ENCODE measurements at places on chromosomes 7 and 10. TPM values are rescaled to one million over a fixed set of nuclear protein-coding genes. Genes with fewer than 3 reads are reported as not detected.

Gene SFRP4
- total RNA-seq = not detected

Gene MACROH2A2
- total RNA-seq = 2.7 TPM

Gene NOS3
- total RNA-seq = 9.6 TPM

Gene SPDYE2
- 0.21 TPM for total RNA-seq

Gene SPDYE18
- 0.60 TPM for total RNA-seq

Gene HOXA4
- not detected for total RNA-seq

Gene ATXN7L1
- 45.7 TPM for total RNA-seq

Gene PRSS37
- total RNA-seq = not detected

Gene HKDC1
- total RNA-seq = 1.7 TPM

Gene LRIT1
- total RNA-seq = not detected

Gene CTAGE4
- 0.32 TPM for total RNA-seq

Gene SUFU
- total RNA-seq = 16.4 TPM

Gene KIF5B
- 65.5 TPM for total RNA-seq

Gene CFAP58
- not detected for total RNA-seq

Gene CH25H
- total RNA-seq = 0.44 TPM

Gene TIMM23B
- total RNA-seq = 24.1 TPM

Gene COL17A1
- not detected for total RNA-seq

Gene SYT15B
- total RNA-seq = 0.23 TPM

Gene ANKIB1
- total RNA-seq = 54.7 TPM

Gene GPRIN2
- not detected for total RNA-seq

Gene AOC1
- total RNA-seq = not detected

Gene UTF1
- total RNA-seq = not detected

Gene NAT16
- not detected for total RNA-seq

Gene ATG9B
- total RNA-seq = 5.3 TPM

Gene FIGNL1
- 8.6 TPM for total RNA-seq

Gene CPN1
- total RNA-seq = not detected

Gene MIOS
- total RNA-seq = 29.2 TPM

Gene BHLHA15
- not detected for total RNA-seq

Gene KDM7A
- 47.2 TPM for total RNA-seq

Gene CRPPA
- 0.99 TPM for total RNA-seq

Gene SLC26A3
- total RNA-seq = not detected

Gene INA
- total RNA-seq = not detected

Gene GDF2
- total RNA-seq = not detected

Gene KAZALD1
- not detected for total RNA-seq

Gene BMPER
- total RNA-seq = 0.35 TPM

Gene VSIR
- 124 TPM for total RNA-seq

Gene WIPF3
- total RNA-seq = not detected

Gene STEAP2
- not detected for total RNA-seq

Gene BLNK
- total RNA-seq = 3.6 TPM

Gene MUC12
- total RNA-seq = 1.1 TPM

Gene GJD4
- not detected for total RNA-seq

Gene HOXA6
- total RNA-seq = not detected

Gene ADCYAP1R1
- total RNA-seq = not detected

Gene TEX36
- total RNA-seq = not detected

Gene URGCP
- 22.0 TPM for total RNA-seq

Gene GNGT1
- not detected for total RNA-seq

Gene GCC1
- total RNA-seq = 33.6 TPM

Gene PNLIP
- total RNA-seq = not detected

Gene ARMC3
- total RNA-seq = not detected

Gene ATP6V0A4
- total RNA-seq = not detected

Gene ACSM6
- not detected for total RNA-seq

Gene SKAP2
- total RNA-seq = 5.6 TPM

Gene PSPH
- total RNA-seq = 2.4 TPM

Gene VAX1
- total RNA-seq = not detected

Gene FRMPD2
- not detected for total RNA-seq

Measured in T-helper 17 cell (primary cell).